Activated T-helper 2 cell treated with anti-CD3 and anti-CD28 coated beads, Interferon-gamma antibody, Interleukin-2, Interleukin-4, amounts not matched to agents 10 μg/mL and 5 μg/mL and 100 μg/mL, durations not matched to agents 14 hours and 24 hours and 36 hours (primary cell): ENCODE measurements at places on chromosomes 12 and 14. TPM values are rescaled to one million over a fixed set of nuclear protein-coding genes. Genes with fewer than 3 reads are reported as not detected.

GPRC5A gene
- total RNA-seq = not detected in 2 replicates

OASL gene
- total RNA-seq = 1.9 and 2.3 TPM in 2 replicates

SERPINA12 gene
- not detected in 2 replicates for total RNA-seq

SERPINA3 gene
- not detected in 2 replicates for total RNA-seq

TAS2R10 gene
- total RNA-seq = not detected in 2 replicates

TMEM233 gene
- total RNA-seq = not detected in 2 replicates

CCDC175 gene
- not detected in 2 replicates for total RNA-seq

DPPA3 gene
- not detected in 2 replicates for total RNA-seq

APOF gene
- not detected in 2 replicates for total RNA-seq

OR11H6 gene
- not detected in 2 replicates for total RNA-seq

PTCSC3 gene
- not detected in 2 replicates for total RNA-seq

NINJ2 gene
- total RNA-seq = 3.1 and 4.6 TPM in 2 replicates

EML5 gene
- 0.39 and 0.55 TPM in 2 replicates for total RNA-seq

PMEL gene
- total RNA-seq = 0.32 and 0.37 TPM in 2 replicates

KRT79 gene
- not detected in 2 replicates for total RNA-seq

GSC gene
- 0.14 TPM in 1 of 2 replicates, not detected in the other for total RNA-seq

POTEM gene
- total RNA-seq = not detected in 2 replicates

MYO1A gene
- 2.4 and 4.2 TPM in 2 replicates for total RNA-seq

RERGL gene
- not detected in 2 replicates for total RNA-seq

CISTR gene
- not detected in 2 replicates for total RNA-seq

LDHB gene
- 1,305 and 1,321 TPM in 2 replicates for total RNA-seq

OR6C2 gene
- not detected in 2 replicates for total RNA-seq

EEF1AKMT3 gene
- total RNA-seq = 5.1 and 5.8 TPM in 2 replicates

ZNF705A gene
- not detected in 2 replicates for total RNA-seq

SERPINA5 gene
- not detected in 2 replicates for total RNA-seq

CLEC12A gene
- total RNA-seq = 0.30 and 0.32 TPM in 2 replicates

KLHL33 gene
- 0.07 TPM in 1 of 2 replicates, not detected in the other for total RNA-seq

SLC17A8 gene
- not detected in 2 replicates for total RNA-seq

FGF23 gene
- not detected in 2 replicates for total RNA-seq

B4GALNT1 gene
- 10.8 and 11.3 TPM in 2 replicates for total RNA-seq

VDR gene
- total RNA-seq = 312 and 317 TPM in 2 replicates

DTX1 gene
- 0.16 TPM in 1 of 2 replicates, not detected in the other for total RNA-seq

STRAP gene
- total RNA-seq = 144 TPM in 2 replicates

PYGL gene
- total RNA-seq = 1.5 and 2.1 TPM in 2 replicates

RNU4-1 gene
- total RNA-seq = 2,603 and 2,662 TPM in 2 replicates

CD163L1 gene
- not detected in 2 replicates for total RNA-seq

MAGOHB gene
- total RNA-seq = 69.4 and 70.2 TPM in 2 replicates

HOXC12 gene
- total RNA-seq = not detected in 2 replicates
